ENCODE measurements at places on chromosomes 5 and 9.

DNA sequence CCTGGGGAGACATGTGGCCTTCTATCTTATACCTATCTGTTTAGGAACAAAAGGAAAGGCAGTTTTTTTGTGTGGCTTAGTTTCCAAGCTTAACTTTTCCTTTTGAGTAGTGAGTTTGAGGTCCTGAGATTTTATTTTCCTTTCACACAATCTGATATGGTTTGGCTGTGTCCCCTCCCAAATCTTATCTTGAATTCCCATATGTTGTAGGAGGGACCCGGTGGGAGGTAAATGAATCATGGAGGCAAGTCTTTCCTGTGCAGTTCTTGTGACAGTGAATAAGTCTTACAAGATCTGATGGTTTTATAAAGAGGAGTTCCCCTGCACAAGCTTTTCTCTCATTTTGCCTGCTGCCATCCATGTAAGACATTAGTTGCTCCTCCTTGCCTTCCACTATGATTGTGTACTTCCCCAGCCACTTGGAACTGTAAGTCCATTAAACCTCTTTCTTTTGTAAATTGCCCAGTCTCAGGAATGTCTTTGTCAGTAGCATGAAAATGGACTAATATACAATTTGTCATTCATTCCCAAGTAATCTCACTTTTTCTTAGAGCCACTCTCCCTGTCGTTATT, 4.7 kb upstream of the CLTB start:
- no peak for DNase-seq

- DNase-seq = no peak
These were observed 8.4 kb downstream of the NELFB start for GRCh38 chr9:137263506-137263905.

DNA sequence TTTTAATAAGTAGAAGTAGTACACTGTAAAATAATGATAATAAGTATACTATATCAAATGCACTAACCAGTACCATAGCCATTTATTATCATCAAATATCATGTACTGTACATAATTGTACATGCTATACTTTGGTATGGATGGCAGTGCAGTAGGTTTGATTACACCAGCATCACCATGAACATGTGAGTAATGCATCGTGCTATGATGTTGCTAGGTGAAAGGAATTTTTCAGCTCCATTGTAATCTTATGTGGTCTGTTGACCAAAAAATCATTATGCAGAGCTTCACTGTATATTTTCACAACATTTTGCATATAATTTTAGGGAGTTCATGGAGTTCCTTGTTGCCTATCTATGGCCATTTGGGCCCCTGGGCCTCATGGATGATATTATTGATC, 72.2 kb upstream of the HMHB1 start:
- no peak for DNase-seq

- DNase-seq = no peak
These were observed 752.8 kb downstream of the IRX1 start for GRCh38 chr5:4348423-4348822.

DNA sequence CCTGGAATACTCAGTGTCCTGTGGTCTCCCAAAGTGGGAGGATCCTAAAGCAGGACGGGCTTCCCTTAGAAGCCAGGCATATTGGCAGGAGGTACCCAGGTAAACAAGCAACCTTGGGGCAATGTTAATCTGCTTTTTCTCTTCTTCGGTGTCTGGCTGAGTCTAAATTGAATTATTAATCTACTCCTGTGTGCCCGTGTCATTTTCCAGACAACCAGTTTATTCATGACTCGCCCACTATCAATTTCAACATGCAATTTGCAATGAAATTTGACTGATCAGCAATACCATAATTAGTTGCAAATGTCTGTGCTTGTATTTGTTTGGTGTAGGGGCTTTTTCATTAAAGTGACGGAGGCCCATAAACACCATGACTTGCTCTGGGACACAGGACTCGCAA, 32.9 kb upstream of the JADE2 start:
- no peak for DNase-seq

GRCh38 chr9:77857513-77858259, 173.9 kb downstream of the GNAQ start:
- no peak for DNase-seq

Data from erythroblast (primary cell).